GM03348 (cell line): ENCODE measurements at places on chromosomes 1 and 21.

DNA sequence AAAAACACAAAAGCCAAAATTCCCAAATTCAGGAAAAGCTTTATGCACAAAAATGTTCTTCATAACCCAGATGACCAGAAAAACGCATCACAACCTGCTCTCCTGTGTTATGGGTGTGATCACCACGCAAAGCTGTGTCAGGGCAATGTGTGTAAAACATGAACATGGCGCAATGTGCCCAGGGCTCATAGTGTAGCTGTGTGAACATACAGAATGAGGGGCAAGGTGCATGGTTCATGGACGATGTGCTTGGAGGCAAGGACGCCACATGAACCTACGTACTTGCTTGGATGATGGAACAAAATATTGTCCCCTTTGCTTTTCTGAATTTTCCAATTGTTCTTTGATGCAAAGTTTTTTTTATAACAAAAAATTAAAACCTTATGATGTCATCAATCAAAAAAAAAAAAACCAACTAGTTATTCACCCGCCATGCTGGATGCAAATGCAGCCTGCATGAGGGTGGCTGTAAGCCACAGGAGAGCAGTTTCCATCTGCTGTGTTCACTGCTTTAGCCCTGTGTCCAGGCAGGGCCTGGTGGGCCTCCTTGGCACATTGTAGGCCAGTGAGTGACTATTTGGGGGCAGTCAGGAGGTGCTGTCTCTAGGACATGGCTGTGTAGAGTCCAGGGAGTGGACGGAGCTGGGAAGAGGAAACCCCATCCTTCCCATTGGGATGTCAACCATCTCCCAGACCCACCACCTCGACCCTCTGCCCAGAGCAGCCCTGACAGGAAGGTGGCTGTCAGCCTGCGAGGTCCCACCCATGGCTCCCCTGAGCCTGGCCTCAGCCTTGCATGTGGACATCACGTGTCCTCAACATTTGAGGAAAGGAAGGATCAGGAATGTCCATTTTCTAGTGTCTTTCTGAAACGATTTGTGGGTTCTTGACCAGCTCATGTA is 13.6 kb downstream of the KRTAP10-1 start:
- DNase-seq: no peak

GRCh38 chr1:16090076-16090826 is 16.8 kb upstream of the FAM131C start:
- no peak for DNase-seq

- no peak for DNase-seq
These were observed 3.5 kb upstream of the C1orf116 start for GRCh38 chr1:207035877-207036551.

GRCh38 chr1:37477198-37477931 is 3.0 kb downstream of the ZC3H12A start:
- DNase-seq: peak; percentile 33

DNA sequence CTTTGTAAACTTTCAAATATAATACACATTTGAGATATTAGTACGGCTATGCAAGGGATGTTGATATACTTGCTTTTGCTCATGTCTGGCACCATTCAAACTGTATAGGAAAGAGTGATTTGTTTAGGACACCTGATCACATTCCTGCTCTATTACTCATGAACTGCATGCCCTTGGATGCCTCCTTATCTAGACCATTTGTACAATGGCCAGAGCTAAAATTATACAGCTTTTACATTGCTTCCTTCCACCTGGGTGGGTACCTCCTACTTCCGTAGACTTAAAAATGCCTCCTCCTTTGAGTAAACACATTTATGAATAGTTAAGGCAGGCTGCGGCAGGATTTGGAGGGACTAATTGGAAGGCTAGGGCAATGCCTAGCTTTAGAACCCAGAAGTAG is 85.4 kb upstream of the PBX1 start:
- DNase-seq: no peak

DNA sequence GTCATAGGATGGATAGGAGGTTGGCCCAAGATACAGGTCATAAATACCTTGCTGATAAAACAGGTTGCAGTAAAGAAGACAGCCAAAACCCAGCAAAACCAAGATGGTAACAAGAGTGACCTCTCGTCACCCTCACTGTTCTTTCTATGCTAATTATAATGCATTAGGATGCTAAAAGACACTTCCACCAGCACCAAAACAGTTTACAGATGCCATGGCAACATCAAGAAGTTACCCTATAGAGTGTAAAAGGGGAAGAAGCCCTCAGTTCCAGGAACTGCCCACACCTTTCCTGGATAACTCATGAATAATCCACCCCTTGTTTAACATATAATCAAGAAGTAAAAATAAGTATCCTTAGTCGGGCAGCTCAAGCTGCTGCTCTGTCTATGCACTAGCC is 671.9 kb downstream of the PTPRC start:
- no peak for DNase-seq

GRCh38 chr21:31115249-31115648 is 77.0 kb upstream of the KRTAP19-8 start:
- no peak for DNase-seq

- DNase-seq: no peak
These were observed 42.7 kb upstream of the LDLRAP1 start for GRCh38 chr1:25500694-25501093.

- DNase-seq: no peak
These were observed 129.9 kb downstream of the RERE start for GRCh38 chr1:8687538-8687937.

DNA sequence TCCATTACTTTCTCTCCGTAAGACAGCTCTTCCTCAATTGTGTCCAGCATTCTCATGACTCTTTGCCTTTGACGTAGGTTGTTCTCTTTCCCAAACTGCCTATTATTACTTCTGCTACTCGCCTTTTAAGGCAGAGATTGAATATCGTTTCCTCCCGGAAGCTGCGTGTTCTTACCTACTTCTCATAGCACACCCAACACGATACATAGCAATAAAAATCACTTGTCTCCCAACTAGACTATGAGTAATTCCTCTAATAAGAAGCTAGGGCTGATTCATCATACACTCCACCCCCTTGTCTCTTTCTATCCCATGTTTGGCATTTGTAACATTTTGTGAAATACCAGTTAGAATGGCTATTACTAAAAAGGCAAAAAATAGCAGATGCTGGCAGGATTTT is 55.8 kb upstream of the SGIP1 start:
- DNase-seq: peak; percentile 83

DNA sequence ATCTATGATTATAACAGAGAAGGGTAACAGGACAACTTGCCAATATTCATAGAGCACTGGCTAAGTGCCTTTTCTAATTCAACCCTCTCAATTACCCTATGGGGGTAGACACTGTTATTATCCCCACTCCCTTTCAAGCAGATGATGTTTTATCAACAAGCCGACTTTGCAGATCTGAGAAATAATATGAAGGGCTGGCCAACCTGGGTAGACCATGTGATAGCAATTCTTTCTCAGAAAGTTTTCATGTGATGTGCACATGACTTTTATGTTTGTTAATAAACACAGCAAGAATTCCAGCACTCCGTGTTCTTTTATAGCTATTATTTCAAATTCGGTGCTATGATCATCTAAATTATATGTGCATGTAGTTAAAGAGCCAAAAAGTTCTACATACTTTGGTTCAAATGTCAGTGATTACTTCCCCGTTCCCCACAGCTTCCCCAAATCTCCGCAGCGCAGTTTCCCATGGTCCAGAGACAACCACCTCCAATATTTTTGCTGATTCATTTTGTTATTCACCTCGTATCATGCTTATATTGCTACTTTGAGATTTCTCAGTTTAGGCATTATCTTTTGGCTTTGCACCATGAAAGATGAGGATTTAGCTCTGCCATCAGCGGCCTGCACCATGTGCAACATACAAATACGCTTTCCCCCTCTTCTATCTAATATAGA is 96.7 kb upstream of the GADD45A start:
- no peak for DNase-seq

GRCh38 chr1:11806307-11806936 is 431 bp downstream of the CLCN6 start:
- DNase-seq: peak; percentile 49

DNA sequence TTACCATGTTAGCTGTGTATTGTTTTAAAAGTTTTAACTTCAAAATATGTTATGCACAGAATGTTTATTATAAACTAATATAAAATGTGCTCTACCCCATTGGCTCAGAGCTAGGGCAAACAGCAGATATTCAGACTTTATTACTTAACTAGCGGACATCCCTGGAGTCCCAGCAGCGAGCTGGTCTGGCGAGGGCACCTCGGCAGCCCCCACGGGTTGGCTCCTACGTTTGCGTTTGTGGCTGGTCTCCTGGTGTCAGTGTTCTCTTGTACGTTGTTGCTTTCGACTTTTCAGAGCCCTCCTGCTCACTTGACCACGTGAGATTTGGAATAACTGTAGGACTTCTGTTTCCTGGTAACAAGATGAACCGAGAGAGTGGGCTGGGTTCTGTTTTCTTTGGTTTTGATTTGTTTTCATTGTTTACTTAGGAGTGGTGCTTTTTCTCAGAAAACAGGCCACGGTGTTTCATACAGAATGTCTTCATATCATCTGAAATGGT is 44.5 kb downstream of the CBS start:
- DNase-seq: no peak

- no peak for DNase-seq
These were observed 32.6 kb downstream of the PTGFRN start for GRCh38 chr1:116942344-116942743.

- no peak for DNase-seq
These were observed 499 bp downstream of the C1QA start for GRCh38 chr1:22636927-22637326.

DNA sequence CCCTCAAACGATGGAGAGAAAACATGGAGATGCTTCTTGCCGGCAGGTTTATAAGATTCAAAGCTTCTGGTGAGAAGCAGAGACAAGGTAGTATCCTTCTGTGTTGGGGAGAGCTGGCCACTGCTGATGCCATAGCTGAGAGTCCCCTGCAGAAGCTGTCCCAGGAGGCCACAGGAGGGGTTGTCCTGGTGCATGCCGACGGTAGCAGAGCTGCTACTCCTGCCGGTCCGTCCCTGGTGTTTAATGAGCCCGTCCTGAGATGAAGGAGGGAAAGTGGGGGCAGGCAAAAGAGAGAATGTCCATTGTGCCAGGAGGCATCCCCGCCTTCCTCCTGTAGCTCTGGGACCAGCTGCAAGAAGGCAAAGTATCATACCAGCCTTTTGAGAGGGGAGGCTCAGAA is 10.4 kb upstream of the C2CD2 start:
- DNase-seq: no peak

GRCh38 chr1:223759273-223759672 is 46.9 kb downstream of the CAPN2 start:
- DNase-seq: no peak

DNA sequence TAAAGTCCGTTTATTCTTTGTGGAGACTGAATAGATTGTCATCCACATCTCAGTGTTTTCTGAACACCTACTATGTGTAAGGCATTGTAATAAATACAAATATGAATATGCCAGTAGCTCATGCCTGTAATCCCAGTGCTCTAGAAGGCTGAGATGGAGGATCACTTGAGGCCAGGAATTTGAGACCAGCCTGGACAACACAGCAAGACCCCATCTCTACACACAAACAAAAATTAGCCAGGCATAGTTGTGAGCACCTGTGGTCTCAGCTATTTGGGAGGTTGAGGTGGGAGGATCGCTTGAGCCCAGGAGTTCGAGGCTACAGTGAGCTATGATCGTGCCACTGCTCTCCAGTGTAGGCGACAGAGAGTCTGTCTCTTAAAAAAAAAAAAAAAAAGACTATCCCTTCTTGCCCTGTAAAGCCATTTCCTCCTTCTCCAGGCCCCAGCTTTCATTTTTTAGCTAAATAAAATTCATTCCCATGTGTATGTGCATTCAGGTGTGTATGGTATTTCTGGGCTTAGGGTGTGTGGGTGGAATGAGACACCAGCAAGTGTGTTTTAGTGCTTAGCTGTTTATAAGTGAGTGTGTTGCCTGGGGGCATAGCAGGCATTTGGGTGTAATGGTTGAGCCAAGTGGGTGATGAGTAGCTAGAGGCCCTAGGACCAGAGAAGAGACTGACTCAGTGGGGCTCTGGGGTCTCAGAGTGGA is 7.8 kb downstream of the CELSR2 start:
- DNase-seq: no peak

DNA sequence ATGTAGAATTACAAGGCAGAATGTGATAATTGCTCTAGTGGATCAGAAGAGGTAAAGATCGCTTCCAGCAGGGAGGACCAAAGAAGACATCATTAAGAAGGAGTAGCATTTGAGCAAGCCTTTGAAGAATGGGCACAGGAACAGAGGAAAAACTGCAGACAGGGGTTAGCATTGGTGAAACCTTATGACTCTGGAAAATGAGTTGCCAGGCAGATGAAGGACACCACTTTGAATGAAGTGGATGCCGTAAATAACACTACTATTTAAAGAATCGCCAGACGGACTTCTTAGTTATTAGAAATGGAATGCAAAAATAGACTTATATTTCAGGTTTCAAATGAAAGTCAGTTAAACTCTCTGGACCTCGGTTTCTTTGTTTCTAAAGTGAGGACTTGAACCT is 727.7 kb downstream of the USP25 start:
- DNase-seq: no peak

DNA sequence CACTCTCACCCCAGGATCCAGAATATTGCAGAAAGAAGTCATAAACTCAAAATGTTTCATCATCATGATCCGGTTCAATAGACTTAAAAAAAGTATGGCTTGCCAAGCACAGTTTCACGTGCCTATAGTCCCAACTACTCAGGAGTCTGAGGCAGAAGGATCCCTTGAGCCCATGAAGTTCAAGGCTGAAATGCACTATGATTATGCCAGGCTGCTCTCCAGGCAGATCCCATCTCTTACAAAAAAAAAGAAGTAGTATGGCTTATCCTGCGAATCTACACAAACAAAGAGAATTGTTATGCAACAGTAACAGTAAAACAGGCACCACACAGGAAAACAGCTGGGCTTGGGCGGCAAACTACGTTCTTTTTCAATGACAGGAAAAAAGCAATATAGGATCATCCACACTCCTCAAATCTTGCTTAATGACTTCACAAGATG is 76.2 kb downstream of the EIF4G3 start:
- peak; percentile 36 for DNase-seq

- no peak for DNase-seq
These were observed 32.8 kb downstream of the RNASEL start for GRCh38 chr1:182556279-182556678.

- peak; percentile 78 for DNase-seq
These were observed 112.2 kb upstream of the COL6A1 start for GRCh38 chr21:45869121-45870007.

GRCh38 chr1:244165701-244166100 is 114.6 kb downstream of the ZBTB18 start:
- no peak for DNase-seq

DNA sequence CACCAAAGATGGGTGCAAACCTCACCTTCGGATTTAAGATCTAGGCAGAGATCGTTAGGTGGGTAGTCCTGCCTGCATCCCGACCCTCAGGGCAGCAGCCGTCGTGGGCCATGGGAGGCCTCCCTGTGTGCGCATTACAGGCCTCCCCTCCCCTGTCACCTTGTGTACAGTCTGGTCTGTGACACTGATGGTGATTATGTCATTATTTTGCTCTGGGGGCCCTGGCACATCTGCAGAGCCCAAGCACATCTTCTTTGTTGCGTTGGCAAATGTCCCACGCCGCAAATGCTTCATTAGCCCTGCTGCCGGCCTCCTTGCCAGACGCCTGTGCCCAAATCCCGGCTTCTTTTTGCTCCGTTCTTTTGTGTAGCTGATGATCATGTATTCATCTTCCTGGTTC is 31.7 kb downstream of the PROX1 start:
- DNase-seq: no peak
